Activated naive CD4-positive, alpha-beta T cell treated with anti-CD3 and anti-CD28 coated beads, Interleukin-2, amount 50 U/mL, for 16 hours (primary cell): ENCODE measurements at places on chromosomes 12 and 14.

- DNase-seq: no peak
Observed at GRCh38 chr14:84826294-84826693, 703.6 kb upstream of the FLRT2 start.

- DNase-seq: no peak
Observed at GRCh38 chr12:52521175-52521567, 977 bp upstream of the KRT5 start.

DNA sequence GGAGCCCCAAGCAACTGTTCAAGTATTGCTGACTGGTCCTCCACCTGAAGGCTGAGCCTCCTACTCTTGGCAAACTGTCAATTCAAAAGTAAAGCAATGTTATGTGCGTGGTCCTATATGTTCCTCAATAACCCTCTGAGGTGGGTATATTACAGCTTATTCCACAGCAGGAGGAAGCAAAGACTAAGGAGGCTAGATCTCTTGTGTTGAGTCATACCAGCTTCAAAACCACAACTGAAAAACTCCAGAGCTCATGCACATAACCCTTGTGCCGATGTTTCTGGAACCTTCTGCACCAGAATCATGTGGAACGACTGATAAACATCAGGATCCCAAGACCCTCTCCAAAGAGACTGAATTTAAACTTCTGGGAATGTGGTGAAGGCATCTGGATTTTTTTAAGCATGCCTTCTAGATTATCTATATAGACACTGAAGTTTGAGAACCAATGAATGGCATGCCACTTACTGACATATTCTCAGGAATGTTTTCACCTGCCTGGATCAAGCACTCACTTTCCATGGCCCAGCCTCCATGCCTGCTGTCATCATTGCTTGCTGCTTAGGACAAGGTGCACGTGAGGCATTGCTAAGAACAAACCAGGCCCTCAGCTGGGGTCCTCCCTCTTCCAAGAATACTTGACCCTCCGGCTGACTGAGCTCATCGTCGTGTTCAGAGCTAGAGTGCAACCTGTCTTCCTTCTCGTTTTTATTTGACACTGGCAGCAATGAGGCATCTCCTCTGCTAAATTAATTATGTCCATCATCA, 194.7 kb downstream of the BCL11B start:
- no peak for DNase-seq

DNA sequence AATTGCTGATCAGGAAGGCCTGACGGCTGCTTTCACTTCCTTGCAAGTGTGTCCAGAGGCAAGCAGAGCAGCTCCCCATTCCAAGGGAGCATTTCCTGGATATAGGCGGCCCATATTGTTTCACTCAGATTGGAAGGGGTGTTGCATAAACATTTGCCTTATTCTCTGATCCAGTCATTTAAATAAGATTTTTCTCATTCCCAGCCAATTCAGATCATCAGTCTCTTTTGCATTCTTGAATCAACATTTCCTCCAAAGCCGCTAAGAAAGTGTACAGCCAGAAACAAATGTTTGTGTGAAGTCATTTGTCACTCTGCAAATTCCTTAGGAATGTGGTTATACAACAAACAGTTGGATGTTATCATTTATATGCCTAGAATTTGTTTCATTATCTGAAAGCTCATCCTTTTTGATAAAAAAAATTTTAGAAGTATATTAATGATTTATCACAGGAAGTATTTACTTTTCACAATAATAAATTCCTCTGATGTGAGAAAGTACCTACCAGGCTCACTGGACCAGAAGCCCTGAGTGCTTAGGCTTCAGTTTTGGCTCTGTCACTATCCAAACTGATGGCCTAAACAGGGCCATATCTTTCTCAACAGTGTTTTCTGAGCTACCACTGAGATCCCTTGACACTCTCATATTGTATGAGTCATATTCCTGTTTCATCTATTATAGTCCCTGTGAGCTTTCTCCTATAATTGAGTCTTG, 379.6 kb downstream of the CCDC91 start:
- DNase-seq: no peak

GRCh38 chr14:32561520-32561919, 232.4 kb downstream of the AKAP6 start:
- no peak for DNase-seq

- DNase-seq: no peak
Observed at GRCh38 chr14:68734231-68734732, 58.6 kb downstream of the ZFP36L1 start.

- no peak for DNase-seq
Observed at GRCh38 chr12:10160617-10161385, 11.1 kb downstream of the OLR1 start.
